NCI-H774 (cell line): ENCODE measurements at places on chromosomes 6 and 20.

DNA sequence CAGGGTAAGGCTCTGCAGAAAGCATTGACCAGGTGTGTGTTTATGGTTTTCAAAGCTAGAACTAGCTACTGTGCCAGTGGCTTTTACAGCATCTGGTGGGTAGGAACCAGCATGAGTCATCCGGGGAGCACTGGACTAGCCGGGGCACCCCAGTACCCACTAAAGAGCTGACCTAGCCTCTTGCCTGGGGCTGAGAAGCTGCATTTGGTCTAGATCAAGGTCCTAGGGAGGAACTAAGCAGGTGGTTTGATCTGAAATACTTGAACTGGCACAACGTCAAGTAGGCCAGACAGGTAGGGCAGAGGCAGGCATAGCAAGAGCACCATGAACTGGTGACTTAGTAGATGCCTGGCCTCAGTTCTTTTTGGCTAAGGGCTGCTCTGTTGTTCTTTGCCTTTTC lies 109.8 kb upstream of the PTPRK start:
- DNase-seq, result no peak

GRCh38 chr6:10901770-10902169 lies 14.9 kb downstream of the SYCP2L start:
- no peak for DNase-seq

DNA sequence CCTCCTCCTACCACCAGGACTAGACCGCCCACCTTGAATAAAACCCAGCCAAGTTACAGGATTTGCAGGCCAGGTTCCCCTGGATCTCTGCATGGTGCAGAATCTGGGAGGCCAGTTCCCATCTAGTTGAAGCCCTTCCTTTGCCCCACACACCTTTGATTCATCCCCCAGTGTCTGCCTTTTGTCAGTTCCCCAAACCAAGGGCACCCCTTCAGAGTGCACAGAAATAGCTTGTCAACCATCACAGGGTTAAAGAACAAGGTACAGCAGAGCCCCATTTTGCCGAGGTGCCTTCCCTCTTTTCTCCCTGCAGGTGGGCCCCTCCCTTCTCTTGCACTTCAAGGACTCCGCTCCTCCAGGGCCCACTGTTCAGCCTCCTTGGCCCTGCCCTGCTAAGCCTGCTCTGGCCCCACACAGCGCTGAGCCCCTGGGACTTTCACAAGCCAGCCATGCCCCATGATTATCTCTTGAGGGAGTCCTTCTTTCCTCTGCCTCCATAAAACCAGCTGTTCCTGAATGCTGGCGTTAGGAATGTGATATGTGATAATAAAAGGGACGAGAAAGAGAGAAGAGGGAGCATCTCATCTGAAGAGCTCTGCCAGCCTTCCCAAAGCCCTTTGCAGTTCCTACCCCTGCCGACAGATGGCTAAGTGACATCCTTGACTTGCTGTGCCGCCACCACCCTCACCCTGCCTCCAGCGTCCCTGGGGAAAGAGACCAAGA lies 280.3 kb downstream of the CDC5L start:
- DNase-seq, result no peak

- no peak for DNase-seq
Measured at GRCh38 chr6:7692453-7692784, 33.5 kb upstream of the BMP6 start.

DNA sequence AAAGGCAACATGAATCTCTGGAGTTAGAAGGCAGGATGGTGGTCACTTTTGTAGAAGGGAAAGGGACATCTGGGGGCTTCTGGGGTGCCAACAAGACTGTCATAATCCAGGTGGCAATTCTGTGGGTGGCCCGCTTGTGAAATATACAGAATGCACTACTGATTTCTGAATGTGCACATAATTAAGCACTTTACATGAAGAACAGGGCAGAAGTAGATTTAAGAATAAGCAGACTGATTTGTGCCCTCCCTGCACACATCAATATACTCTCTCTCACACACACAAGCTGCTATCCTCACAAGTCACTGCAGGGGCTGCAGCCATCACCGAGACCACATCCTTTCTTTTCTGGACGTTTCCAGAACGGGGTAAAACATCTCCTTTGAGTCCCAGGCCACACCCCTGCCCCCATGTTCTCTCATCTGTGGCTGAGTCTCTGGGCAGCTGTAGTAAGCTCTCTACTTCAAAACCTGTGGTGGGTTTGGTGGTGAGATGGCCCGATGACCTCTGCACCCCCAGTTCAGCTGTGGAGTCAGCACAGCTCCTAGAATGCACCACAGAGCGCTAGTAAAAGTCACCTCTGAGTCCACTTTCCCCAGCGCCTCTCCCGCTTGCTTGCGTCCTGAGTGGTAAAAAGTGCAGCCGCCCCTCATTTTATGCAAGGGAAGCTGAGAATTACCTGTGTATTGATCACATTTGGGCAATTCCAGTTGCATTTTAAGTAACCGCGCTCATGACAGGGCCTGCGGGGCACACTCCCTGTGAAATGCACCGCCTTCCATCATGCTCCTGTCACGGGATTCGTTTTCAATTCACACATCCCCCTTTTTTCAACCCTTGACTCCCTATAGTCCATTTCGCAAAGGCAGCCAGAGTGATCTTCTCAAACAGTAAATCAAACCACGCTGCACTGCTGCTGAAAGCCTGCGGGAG lies 115.5 kb downstream of the NFATC2 start:
- DNase-seq, result no peak
